ENCODE measurements at places on chromosomes 1 and 21. TPM values are rescaled to one million over a fixed set of nuclear protein-coding genes. Genes with fewer than 3 reads are reported as not detected.

The C1orf116 gene
- 0.09 TPM for total RNA-seq

The ADGRL4 gene
- not detected for total RNA-seq

The ABCA4 gene
- 0.44 TPM for total RNA-seq

The PRDM2 gene
- 64.2 TPM for total RNA-seq
